ENCODE measurements at places on chromosomes 11 and 22. TPM values are rescaled to one million over a fixed set of nuclear protein-coding genes. Genes with fewer than 3 reads are reported as not detected.

DNA sequence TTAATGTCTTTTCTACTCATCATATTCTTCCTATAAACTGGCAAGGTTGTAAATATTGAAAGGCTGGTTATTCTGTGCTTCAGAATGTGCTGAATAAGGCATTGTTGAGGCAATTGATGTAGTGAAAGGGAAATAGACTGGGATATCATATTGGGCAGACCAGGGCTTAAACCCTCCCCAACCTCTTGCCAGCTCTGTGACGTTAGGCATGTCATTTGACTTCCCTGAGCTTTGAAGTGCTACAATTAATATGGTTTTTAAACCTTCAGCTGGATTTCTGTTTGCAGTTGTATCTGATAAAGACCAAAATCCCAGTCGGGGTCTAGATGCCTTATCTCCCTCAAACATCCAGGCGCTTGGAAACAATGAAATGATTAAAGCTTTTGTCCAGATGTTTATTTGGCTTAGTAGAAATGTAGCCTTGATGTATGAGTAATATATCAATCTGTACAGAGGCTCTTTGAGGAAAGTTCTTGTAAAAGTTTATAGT, 208.1 kb downstream of the DBX1 start:
- DNase-seq: no peak

- DNase-seq: no peak
Measured at GRCh38 chr22:32697331-32697995, 104.0 kb upstream of the TIMP3 start.

GRCh38 chr22:29700206-29700899, 19.4 kb upstream of the CABP7 start:
- no peak for DNase-seq

- no peak for DNase-seq
Measured at GRCh38 chr11:90326647-90327046, 103.8 kb upstream of the CHORDC1 start.

The CECR2 gene
- 18.7 TPM for total RNA-seq

The FERMT3 gene
- 7.2 TPM for total RNA-seq

The BARX2 gene
- 4.3 TPM for total RNA-seq

All from testis (tissue), 5 donors.